GOT3 (cell line): ENCODE measurements at places on chromosomes 3 and 15.

DNA sequence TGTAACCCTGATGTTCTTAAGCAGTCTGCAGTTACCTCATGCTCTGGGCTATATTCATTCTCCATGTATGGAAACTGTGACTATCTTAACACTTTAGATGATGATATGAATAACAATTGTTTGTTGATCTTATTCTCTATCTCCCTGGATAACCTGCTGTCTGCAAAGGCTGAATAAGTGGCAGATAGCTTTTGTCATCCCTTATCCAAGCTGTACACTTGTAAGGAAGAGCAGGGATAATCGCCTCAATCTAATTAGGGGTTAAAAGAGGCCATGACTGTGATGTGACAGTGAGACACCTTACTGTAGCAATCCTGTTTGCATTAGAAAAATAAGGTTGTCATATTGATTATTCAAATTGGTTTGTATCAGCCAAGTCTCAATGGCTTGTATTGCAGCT lies 123.9 kb downstream of the RSRC1 start:
- DNase-seq, result no peak

- DNase-seq, result no peak
These were observed 165.7 kb downstream of the GAP43 start for GRCh38 chr3:115788921-115789470.

DNA sequence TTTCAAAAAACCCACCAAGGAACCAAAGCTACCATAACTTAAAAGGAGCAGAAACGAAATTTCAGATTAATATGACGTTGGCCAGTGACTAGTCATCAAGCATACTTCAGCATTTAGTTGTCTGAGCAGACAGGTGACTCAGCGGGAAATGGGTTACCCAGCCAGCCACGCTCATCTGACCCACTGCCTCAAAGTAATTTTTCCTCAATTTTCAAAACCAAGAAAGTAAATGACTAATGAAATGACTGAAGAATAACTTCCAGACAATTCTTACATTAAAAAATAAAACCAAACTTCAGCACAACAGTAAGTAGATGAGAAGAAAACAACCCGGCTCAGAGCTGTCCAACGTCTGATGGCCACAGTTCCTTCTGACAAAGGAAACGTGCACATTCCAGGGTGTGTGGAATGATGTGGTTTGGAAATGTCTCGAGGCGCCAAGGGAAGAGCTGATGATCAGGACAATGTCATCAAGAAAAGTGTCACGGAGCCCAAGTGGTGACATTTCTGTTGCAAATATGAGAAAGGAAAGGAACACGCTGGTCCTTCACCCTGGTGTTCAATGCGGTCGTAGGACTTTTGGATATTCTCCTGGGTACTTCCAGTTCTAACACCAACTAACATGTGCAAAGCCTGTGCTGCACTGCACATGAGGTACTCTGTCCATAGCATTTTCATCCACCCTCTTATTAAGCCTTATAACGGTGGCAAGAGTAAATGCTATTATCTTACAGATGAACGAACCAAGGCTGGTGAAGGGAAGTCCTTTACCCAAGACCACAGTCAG lies 79.1 kb downstream of the FOXP1 start:
- no peak for DNase-seq

DNA sequence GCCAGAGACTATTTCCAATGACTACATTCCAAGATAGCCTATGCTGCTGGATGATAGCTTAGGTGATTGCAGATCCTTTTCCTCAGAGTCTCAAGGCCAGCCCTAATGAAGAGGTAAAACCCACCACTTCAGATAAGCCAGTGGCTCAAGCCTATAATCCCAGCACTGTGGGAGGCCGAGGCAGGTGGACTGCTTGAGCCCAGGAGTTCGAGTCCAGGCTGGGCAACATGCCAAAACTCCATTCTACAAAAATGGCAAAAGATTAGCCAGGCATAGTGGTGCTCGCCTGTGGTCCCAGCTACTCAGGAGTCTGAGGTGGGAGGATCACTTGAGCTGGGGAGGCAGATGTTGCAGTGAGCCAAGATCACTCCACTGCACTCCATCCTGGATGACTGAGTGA lies 495.3 kb downstream of the ZIC1 start:
- DNase-seq, result no peak

DNA sequence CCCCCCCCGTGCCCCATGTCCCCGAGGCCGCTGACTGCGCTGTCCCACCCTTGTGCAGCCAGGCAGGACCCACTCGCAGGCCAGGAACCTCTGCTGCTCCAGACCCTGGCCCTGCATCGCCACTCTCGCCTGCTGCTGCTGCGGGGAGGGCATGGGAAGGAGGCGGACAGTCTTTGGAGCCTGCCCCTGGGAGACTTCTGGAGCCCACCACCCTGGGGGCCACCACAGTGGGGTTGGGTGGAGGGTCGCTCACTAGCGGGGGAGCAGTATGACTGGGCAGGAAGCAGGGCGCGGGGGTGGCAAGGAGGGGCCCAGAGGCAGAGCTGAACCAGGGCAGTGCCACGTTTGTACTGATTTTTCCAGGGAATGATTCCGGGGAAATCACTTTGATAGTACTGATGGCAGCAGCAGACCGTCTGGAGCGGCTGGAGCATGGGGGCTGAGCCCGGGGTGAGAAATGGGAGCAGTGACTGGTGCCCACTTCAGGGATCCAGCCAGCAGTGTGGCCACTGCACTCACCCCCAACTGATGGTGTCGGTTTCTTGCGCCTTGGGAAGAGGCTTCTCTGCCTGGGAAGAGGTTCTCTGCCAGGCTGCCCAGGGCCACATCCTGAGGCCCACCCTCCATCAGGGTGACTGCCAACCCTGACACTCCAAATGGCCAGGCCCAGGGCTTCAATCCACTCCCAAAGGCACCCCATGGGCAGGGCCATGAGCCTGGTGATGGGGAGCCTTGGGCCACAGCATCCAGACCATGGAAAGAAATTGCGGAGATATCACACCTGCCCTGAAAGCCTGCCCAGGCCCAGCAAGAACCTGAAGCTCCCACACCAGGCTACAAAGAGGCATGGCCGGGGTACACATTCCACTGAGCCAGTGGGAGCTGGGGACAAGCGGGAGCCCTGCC lies 53.7 kb downstream of the LSAMP start:
- no peak for DNase-seq

- no peak for DNase-seq
These were observed 616.1 kb upstream of the ALCAM start for GRCh38 chr3:104750581-104750980.

DNA sequence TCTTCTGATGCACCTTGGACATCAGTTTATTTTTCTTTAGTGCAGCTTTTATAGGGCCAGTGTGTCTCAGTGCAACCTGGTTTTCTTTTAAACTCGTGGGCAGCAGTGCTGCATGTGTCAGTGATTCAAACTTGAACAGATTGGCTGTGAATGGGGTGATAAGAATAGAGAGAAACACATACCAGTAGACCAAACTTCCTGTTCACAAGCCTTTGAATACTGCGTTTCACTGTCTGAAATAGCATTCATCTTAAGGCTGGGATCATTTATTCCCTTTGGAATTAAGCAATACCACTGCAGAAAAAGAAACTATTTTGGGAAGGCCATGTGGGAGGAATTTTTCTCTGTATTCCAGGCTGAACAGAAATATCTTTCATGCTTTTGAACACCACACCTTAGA lies 51.7 kb downstream of the PHLDB2 start:
- no peak for DNase-seq

DNA sequence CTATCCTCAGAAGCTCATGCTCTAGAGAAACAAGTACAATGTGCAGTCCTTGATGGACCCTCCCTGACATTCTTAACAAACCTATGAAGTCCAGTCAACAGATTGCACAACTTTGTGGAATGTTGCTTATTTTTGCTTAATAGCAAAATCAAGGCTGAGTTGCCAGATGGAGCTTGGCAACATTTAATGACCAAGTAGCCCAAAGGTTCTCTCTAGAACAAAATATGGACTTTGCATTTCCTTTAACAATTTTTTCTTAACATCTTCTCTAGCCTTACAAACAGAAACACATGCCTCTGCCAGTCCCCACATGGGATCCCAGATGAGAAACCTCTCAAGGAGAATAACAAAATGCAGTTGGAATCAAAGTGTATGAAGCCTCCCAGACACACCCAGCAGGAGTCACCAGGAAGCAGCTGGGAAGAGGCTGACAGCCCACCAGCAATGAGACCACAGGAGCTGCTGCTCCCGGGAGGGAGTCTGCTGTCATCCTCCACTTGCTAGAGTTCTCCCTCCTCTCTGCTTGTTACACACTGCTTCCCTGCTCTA lies 422.5 kb upstream of the CDIN1 start:
- DNase-seq, result no peak

GRCh38 chr3:67093305-67093704 lies 95.2 kb downstream of the KBTBD8 start:
- no peak for DNase-seq

GRCh38 chr3:49657208-49657915 lies 16.8 kb upstream of the APEH start:
- no peak for DNase-seq

DNA sequence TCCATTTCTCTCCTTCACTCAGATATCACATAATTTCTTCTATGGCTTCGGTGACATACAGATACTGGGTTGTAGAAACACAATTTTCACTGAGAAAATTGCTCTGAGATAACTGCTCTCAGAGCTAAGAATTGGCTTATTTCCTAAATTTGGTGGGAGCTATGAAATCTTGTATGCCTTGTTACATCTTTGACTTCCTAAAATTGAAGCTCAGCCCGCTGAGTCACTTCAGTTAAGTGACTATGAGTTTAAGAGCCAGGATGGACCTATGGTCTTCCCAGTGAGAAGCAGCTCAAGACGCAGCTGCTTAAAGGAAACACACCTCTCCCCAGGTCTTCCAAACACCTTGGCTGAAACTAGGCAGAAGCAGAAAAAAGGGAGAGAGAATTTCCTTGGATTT lies 56.4 kb downstream of the EFHB start:
- no peak for DNase-seq

DNA sequence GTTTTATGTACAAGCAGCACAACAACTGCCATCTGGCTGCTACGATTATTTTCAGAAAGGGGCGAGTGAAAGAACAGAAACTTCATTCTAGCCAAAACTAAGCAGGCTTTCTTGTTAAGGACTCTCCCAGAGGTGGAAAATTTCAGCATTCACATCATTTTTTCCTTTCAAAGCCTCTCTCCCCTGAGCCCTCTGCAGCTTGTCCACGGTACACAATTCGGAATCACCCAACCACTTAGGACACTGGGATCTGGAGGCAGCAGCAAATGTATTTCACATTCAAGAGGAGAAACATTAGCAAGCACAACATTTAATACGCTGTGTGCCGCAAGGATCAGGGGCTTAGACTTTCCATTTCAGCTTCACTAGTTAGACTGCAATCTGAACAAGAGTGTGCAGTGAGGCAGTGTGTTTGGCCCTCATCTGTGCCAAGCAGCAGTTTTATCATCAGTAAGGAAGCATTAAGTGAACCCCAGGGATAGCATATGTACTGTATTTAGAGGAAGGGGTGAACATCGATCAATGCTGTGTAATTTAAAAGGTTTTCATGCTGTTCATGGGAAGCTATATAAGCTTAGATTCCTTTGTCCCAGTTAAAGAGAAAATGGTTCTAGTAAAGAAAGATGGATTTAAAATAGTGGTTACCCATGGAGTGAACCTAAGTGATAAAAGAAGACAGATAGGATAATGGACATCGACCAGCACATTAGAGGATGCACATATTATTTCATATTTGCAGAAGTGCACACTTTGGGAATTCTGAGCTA lies 504.9 kb downstream of the TBL1XR1 start:
- no peak for DNase-seq

GRCh38 chr3:149479621-149480325 lies 5.3 kb downstream of the TM4SF4 start:
- DNase-seq, result no peak

GRCh38 chr3:99909714-99910495 lies 92.2 kb downstream of the CMSS1 start:
- DNase-seq, result no peak

DNA sequence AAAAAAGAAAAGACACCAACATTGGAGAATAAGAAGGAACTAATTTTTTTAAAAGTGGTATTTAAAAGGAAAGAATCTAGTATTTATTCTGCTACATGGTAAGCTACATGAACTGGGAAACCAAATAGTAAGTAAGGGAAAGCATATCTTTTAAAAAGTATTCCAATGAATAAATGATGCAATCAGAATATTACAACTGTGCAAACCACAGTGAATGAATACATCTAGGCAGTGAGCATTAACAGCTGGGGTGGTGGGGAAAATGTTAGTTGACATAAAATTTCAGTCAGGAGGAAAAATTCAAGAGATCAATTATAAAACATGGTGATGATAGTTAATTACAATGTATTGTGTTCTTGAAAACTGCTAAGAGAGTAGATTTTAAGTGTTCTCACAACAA lies 16.9 kb downstream of the ICE2 start:
- DNase-seq, result no peak

- DNase-seq, result no peak
These were observed 736.4 kb downstream of the FHIT start for GRCh38 chr3:60514866-60515265.

- DNase-seq, result no peak
These were observed 29.5 kb downstream of the LINS1 start for GRCh38 chr15:100572362-100572983.

GRCh38 chr3:157248590-157249422 lies 88.9 kb upstream of the CCNL1 start:
- DNase-seq, result no peak

- no peak for DNase-seq
These were observed 32.2 kb downstream of the MCTP2 start for GRCh38 chr15:94263341-94264273.

- DNase-seq, result no peak
These were observed 905 bp downstream of the HOMER2 start for GRCh38 chr15:82951472-82952157.

- no peak for DNase-seq
These were observed 279.2 kb downstream of the PDCD6IP start for GRCh38 chr3:34077417-34078195.

GRCh38 chr15:88300089-88300488 lies 43.5 kb upstream of the NTRK3 start:
- DNase-seq, result no peak

DNA sequence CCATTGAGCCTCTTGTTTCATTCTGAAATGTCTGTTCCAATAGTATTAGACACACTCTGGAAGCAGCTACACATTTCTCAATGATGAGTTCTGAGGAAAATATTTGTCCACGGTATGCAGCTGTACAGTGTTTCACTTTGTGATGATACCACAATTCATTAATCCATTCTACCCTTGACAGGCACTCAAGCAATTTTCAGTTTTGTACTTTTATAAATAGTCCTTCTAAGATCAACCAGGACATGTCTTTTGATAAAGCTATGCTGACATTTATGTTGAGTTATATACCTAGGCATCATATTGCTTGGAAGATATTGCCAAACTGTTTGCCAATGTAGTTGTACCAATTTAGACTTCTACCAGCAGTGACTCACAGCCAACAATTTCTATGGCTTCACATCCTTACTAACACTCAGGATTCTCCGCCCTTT lies 165.1 kb upstream of the COL8A1 start:
- DNase-seq, result no peak

DNA sequence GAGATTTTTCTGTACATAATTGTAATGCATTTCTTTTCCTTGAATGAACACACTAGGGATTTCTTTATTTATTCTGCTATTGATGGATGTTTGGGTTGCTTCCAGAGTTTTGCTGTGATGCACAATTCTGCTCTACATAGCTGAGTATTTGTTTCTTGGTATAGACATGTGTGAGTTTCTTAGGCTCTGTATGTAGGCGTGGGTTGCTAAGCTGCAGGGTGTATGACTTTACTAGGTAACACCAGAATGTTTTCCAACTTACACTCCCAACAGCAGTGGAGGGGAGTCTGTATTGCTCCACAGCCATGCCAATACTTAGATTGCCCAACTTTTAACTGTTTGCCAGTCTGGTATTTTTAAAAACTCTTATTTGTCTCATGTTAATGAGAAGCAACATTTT lies 155.5 kb upstream of the TNIK start:
- DNase-seq, result no peak

GRCh38 chr3:126476166-126477060 lies 722 bp upstream of the ZXDC start:
- DNase-seq, result no peak
